ENCODE measurements at places on chromosomes 6 and 20.

GRCh38 chr6:158213925-158214674 lies 46.0 kb downstream of the GTF2H5 start:
- DNase-seq: peak; percentile 82

DNA sequence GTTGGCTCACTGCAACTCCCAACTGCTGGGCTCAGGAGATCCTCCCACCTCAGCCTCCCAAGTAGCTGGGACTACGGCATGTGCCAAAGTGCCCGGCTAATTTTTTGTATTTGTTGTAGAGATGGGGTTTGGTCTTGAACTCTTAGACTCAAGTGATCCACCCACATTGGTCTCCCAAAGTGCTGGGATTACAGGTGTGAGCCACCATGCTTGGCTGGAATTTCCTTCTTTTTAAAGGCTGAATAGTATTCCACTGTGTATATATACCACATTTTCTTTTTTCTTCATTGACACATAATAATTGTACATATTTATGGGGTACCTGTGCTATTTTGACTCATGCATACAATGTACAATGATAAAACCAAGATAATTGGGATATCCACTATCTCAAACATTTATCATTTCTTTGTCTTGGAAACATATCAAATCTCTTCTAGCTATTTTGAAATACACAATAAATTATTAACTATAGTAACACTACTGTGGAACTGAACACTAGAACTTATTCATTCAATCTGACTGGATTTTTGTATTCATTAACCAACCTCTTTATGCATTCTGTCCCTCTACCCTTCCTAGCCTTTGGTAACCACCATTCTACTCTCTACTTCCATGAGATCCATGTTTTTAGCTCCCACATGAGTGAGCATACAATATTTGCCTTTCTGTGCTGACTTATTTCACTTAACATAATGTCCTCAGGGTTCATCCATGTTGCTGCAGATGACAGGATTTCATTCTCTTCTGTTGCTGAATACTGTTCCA lies 7.8 kb downstream of the MDC1 start:
- DNase-seq: no peak

DNA sequence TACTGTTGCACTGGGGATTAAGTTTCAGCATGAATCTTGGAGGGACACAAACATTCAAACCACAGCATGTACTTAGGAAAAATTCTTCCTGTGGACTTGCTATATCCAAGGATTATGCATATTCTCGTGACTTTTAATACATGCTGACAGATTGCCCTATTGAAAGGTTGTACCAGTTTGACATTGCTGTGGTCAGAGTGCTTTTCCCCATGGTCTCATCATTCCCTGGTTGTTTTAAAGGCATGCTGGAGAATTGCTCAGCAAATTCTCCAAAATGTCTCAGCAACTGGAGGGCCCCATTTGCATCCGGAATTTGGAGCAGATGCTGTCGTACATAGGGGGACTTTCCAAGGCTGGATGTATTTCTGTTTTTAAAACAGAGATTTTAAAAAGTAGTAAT lies 7.4 kb downstream of the HECA start:
- DNase-seq: no peak

DNA sequence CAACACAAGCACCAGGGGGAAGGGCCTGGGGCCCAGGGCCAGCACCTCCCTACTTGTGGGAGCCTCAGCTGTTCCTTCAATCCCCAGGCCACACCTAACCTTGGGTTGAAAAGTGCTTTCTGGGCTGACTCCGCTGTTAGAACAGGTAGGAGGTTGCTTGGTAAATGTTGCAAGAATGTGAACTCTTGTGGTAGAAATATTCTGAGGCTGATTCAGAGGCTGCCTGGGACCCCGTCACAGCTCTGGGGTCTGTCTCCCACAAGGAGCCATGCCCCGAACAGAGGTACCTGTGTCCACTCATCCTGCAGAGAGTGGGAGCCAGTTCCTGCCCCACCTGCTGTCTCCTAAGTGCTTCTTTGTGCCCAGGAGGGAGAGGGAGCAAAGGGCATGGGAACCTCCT lies 14.4 kb upstream of the MAS1L start:
- no peak for DNase-seq

- DNase-seq: no peak
These were observed 546.1 kb upstream of the CHD6 start for GRCh38 chr20:42164121-42164890.
